CD4-positive, CD25-positive, alpha-beta regulatory T cell (primary cell): ENCODE measurements at places on chromosomes 5 and 9. TPM values are rescaled to one million over a fixed set of nuclear protein-coding genes. Genes with fewer than 3 reads are reported as not detected.

DMGDH gene
- total RNA-seq = 1.2 TPM

MARCOL gene
- not detected for total RNA-seq

CAMK4 gene
- total RNA-seq = 167 TPM

CORO2A gene
- 27.0 TPM for total RNA-seq

GRM6 gene
- not detected for total RNA-seq
